ENCODE measurements at places on chromosomes 13 and 19.

GRCh38 chr13:44504116-44504515 lies 72.0 kb downstream of the TSC22D1 start:
- no peak for DNase-seq

DNA sequence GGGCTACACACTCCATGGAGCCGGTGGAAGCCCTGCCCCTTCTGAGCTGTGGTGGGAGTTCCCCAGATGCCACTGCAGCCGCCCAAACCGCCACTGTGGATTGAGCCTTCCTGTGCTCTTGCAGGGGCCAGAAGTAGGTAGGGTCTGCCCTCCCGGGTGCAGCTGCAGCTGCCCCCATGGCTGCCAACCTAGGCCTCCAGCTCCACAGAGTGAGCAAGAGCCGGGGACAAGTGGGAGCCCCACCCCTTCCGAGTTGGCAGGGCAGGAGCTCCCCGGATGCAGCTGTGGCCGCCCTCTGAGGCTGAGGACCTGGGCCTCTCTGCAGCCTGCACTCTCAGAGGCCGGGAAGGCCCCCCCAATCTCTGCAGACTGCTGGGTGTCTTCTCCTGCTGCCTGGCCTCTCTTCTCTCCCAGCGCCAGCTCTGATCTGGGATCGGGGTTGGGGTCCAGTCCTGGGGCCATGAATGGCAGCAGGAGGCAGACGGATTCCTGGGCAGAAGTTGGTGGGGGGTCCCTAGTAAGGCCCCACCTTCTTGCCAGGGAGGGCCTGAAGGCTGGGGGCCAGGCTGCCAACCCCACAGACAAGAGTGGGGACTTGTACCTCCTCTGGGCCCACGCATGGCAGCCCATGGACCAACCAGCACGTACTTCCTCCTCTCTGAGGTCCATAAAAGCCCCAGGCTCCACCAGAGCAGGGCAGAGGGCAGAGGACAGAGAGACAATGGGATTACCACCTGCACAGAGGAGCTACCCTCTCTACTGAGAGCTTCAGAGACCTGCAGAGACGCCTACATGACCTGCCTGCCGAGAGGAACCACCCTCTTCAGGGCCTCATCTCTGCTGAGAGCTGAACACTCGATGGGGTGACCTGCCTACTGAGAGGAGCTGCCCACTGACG lies 28.9 kb downstream of the AP2S1 start:
- no peak for DNase-seq

- peak; percentile 86 for DNase-seq
These were observed 279.8 kb downstream of the DNAJC15 start for GRCh38 chr13:43303033-43303729.

DNA sequence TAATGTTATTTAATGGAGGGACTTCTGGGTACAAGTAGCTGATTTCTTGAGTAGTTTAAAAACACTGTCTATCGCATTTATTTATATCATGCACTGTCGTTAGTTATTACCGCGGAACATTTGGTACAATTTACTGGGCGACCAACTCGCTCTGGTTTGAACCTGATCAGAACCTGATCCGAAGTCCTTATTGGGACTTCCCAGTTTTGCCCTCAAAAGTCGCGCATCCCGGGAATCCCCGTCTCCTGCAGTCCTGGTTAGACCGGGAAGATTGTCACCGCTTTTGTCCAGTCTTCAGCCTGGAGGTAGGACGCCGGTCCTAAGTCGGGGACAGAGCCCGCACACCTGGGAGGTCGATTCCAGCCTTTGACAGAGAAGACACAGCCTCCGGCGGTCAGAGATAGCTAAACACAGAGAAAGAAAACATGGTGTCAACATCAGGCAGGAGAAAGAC lies 694 bp downstream of the CLN5 start:
- DNase-seq: peak; percentile 60
